ENCODE measurements at places on chromosomes 13 and 19.

DNA sequence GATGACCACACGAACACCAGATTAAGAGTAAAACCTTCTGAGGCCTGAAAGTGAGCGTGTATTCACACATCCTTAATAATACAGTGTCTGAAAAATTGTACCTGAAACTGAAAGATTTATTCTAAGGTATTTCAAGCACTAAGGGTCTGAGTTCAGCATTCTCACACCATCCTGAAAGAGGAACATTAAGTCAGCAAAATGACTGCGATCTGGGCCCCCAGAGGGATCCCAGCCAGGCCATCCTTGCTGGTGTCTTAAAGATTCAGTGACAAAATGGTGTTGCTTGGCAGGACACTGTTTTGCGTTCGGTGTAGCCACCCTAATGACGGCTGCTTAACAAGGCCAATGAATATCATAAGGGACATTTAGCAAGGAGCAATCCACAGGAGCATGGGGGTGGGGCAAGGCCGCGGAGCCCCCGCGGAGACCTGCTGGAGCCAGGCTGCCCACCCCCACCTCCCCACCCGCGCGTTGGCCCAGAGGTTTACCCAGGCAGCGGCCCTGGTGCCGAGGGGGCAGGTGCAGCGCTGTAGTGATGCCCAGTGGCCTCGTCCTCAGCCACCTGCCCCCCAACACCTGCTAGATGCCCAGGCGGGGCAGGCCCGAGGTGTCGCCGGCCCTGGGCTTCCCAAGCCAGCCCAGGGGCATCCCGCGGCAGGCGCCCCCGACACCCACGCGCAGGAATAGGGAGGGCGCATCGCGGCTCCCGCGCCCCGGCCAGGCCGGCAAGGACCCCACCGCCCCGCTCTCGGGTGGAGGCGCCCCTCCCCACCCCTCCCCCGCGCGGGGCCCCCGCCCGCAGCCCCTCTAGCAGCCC, 742 bp downstream of the NALCN start:
- no peak for DNase-seq

- DNase-seq: no peak
Observed at GRCh38 chr13:104466016-104466415, 1399.8 kb upstream of the SLC10A2 start.

GRCh38 chr13:38398711-38399493, 49.3 kb downstream of the UFM1 start:
- DNase-seq: no peak

DNA sequence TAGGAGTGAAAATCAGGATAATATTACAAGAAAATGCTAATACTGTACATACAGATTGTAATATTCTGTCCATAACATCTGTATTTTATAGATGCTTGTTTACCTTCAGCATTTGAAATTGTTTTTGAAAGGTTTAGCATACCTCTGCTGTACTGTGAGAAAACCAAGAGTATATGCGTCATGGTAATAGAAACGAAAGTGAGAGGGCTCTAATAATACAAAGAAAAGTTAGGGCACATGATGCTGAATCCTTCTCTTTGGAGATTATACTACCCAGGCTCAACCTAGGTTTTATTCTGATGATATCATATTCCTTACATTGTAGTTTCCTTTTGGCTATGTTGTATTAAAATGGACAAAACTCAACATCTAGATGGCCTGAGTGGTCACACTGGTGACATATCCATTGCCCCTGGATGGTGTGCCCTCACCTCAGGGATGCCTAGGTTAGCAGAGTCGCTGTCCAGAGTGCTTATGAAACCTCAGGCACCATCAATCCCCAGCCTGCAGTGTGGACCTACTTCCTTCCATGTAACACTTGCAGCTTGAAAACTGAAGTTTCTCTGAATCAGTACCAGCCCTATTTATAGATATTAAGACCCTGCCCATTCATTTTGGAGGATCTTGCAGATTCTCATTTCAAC, 253.7 kb downstream of the KCTD12 start:
- DNase-seq: no peak

DNA sequence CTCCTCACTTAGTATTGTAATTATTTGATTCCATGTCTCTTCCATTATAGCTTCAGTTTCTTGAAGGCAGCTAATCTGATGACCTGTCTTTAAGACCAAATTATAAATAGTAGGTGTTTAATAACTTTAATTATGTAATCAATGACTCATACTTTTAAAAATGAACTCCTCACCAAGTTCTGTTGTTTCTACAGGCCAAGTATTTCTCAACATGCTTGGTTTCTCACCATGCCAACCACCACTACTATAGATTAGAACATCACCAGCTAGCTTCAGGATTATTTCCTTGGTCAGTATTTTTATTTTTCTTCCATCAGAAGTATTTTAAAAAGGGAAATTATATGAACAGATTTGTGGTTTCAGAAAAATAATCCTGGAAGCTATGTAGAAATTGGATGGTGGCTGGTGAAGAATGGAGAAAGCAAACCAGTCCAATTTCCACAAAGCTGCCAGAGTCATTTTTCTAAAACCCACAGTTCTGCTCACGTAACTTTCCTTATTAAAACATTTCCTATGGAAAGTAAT, 237.7 kb upstream of the DACH1 start:
- DNase-seq: no peak
